Right atrium auricular region (tissue), 2 donors: ENCODE measurements at places on chromosomes 16 and 17. TPM values are rescaled to one million over a fixed set of nuclear protein-coding genes. Genes with fewer than 3 reads are reported as not detected.
A peak's percentile ranks its signal among the peaks of the same experiment; 100 is the strongest.

DNA sequence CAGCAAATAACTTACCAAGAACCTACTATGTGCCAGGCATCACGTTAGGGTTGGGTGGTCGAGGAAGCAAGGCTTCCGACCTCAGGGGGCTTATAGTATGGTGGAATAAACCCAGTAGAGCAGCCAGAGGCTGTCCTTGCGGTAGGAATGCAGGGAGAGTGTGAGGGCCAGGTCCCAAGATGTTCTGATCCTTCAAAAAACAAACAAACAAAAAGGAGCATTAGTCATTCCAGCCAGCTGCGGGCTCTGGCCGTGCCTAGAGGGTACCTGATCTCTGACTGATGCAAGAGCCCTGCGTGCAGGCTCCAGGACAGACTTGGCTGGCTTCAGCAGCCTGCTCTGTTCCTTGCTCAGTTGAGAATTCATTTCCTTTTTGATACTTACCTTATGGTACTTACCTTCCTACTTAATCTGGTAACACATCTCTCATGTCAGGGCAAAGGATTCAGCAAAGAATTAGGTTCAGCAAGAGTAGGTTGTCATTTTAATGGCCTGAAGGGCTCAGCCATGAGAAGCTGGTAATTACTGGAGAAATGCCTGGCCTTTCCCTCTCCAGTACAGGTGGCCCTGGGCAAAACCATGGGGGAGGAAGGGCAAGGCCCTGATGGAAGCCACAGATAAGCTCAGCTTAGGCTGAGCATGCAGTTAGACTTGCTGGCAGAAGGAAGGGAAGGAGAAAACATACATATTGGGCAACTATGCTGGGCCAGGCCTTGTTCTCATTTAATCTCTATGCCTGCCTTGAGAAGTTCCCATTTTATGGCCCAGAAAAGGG, 18.4 kb downstream of the CYB5D2 start:
- no peaks in the 10 kb centered on the region for H3K27me3 ChIP-seq
- H3K4me1 ChIP-seq: peaks cover 40% of the 10 kb centered on the region
- H3K27ac ChIP-seq: no peak overlapping the region
- H3K36me3 ChIP-seq: peaks cover 10% of the 10 kb centered on the region
- DNase-seq: no peak

DNA sequence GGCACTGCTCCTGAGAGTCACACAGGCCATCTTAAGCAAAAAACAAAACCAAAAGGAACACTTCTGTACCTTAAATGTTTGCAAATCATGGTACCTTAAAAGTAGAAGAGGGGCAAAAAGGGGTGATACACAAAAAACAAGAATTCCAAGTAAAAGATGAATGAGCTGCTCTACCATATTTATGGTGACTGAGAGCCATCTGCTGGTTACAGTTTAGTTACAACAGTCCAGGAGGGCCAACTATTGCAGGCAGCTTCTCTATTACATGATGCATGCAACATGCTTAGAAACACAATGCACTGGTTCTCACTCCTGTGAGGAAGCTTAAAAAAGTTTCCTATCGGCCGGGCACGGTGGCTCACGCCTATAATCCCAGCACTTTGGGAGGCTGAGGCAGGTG, 53.5 kb downstream of the STX8 start:
- no peak overlapping the region for H3K4me3 ChIP-seq
- H3K36me3 ChIP-seq: no peaks in the 10 kb centered on the region
- no peak for DNase-seq
- no peak overlapping the region for H3K27ac ChIP-seq

DNA sequence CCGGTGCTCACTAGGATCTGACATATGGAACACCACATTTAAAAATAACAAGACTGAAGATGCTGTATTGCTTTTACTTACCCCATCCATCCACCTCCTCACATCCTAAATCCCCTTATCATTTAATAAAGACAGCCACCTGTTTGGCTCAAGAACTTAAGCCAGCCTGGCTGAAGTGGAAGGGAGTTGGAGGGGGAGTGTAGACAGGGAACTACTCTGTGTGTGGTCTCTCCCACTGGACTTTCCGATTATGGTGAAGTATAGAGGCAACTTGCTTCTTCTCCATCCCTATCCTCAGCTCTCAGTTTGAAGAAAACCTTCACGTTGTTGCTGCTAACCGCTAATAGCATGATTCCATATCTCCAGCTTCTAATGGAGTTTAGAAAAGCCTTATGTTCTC, 313.4 kb downstream of the CDH11 start:
- no peak overlapping the region for H3K4me3 ChIP-seq
- no peak for DNase-seq
- H3K4me1 ChIP-seq: no peaks in the 10 kb centered on the region
- no peaks in the 10 kb centered on the region for H3K36me3 ChIP-seq

DNA sequence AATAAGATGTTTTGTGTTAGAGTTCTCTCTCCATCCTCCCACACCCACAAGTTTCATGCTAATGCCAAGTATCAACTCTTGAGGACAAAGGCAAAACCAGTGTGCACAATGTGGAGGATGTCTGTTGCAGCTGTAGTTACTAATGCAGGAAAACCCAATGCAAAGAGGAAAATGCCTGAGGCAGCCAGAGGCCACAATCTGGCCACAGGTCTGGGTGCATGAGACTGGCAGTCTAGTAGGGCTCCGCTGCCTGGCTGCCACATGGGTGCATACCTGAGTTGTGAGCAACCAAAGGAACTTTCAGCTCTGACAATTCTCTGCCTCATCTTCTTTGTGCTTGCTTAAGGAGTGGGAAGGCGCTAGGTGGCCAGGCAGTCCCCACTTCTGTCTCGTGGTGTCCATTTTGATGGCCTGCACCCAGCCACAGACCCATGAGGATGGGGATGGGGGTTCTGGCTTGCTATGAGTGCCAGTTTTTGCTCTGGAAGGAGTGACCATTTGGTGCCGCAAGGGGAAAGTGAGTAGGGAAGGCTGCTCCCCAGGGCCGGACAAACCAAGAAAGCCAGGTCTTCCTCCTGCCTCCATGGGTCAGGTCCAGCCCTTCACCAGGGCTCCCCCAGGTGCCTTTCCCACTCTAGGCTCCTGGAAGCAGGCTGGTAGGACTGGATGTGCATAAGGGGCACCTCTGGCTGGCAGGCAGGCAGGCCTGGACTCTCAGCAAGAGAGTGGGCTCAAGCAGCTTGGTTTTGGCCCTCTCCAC, 4.2 kb upstream of the GFOD2 start:
- H3K27me3 ChIP-seq: no peaks in the 10 kb centered on the region
- no peak overlapping the region for H3K4me3 ChIP-seq
- DNase-seq: no peak
- H3K27ac ChIP-seq: no peak overlapping the region
- peaks cover 26% of the 10 kb centered on the region for H3K36me3 ChIP-seq
- no peaks in the 10 kb centered on the region for H3K4me1 ChIP-seq

DNA sequence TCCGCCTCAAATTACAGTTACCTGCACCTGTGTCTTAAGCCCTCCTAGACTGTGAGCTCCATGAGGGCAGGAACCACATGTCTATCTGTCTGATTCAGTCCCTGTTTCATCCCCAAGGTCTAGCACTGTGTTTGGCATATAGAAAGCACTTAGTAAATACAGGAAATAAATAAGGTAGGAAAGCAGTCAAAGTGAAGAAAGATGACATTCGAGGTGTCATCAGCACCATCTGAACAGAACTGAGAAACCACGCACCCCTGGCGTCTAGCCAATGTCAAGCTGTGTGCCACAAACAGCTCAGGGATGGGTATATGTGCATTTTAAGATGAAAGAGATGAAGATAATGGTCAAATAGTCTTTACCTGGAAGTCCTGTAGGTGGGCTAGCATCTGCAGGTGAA, 79.6 kb upstream of the ATP2A3 start:
- no peak for DNase-seq
- H3K36me3 ChIP-seq: peaks cover 74% of the 10 kb centered on the region
- no peak overlapping the region for H3K4me3 ChIP-seq
- no peaks in the 10 kb centered on the region for H3K4me1 ChIP-seq
- no peaks in the 10 kb centered on the region for H3K27me3 ChIP-seq

DNA sequence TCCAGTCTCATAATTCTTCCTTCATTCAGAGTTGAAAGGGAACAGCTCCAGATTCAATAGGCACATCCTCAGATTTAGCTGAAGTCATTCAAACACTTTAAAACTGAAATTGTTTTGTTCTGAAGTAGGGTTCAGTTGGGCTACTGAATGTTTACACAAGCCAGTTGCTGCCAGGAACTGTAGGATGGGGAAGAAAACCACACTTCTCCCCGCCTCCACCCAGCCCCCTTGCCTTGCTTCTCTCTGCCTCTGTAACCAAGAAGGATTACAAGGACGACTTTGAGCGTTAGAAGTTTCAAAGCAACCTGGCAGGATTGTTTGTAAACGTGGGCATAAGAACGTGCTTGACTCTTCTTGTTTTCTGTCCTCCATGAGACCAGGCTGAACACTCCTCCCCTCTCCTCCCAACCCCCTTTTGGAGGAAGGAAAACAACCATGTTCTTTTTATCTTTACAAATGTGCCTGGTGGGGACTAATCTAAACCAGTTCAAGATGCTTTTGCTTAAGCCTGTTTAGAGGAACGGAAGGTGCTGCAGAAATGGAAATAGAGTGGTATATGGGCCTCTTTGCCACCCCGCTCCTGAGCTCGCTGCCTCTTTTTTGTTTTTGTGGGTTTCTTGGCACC, 287.9 kb downstream of the FTO start:
- no peak overlapping the region for H3K4me3 ChIP-seq
- no peaks in the 10 kb centered on the region for H3K27me3 ChIP-seq
- H3K4me1 ChIP-seq: no peaks in the 10 kb centered on the region

- no peak overlapping the region for H3K4me3 ChIP-seq
- no peaks in the 10 kb centered on the region for H3K27me3 ChIP-seq
- no peaks in the 10 kb centered on the region for H3K4me1 ChIP-seq
- H3K36me3 ChIP-seq: no peaks in the 10 kb centered on the region
- no peak for DNase-seq
- H3K27ac ChIP-seq: peak overlapping the region; percentile 7
Observed at GRCh38 chr16:27691721-27692120, 141.8 kb downstream of the KATNIP start.

- H3K4me1 ChIP-seq: no peaks in the 10 kb centered on the region
- no peak overlapping the region for H3K27ac ChIP-seq
- no peak overlapping the region for H3K4me3 ChIP-seq
- DNase-seq: no peak
- H3K27me3 ChIP-seq: no peaks in the 10 kb centered on the region
- H3K36me3 ChIP-seq: no peaks in the 10 kb centered on the region
Observed at GRCh38 chr16:19386525-19386924, 31.2 kb upstream of the TMC5 start.

Gene C16orf46
- total RNA-seq: 1.5 TPM

Gene SYNGR3
- total RNA-seq: 0.52 TPM

Gene NPIPA5
- total RNA-seq: 9.1 TPM

Gene NBR1
- total RNA-seq: 94.0 TPM

Gene GINS2
- total RNA-seq: 0.15 TPM

Gene NPB
- 1.7 TPM for total RNA-seq

Gene SHCBP1
- total RNA-seq: 0.37 TPM

Gene EFNB3
- total RNA-seq: 2.1 TPM
